SHP77 treated with DMSO at 0.1 percent for 48 hours (cell line): ENCODE measurements at places on chromosomes 16 and 17.

DNA sequence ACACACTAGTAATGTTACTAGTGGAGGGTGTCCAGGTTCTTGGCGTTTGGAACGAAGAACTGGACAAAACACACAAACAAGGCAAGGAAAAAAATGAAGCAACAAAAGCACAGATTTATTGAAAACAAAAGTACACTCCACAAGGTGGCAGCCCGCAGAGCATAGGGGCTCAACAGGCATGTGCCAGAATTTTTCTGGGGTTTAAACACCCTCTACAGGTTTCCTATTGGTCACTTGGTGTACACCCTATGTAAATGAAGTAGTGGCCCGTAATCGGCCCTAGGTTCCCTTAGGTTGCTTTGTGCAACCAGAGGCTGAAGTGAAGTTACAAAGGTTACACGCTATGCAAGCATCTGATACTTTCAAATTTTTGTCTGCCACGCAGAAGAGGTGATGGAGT, 8.1 kb downstream of the OR2C1 start:
- DNase-seq: no peak

GRCh38 chr17:376936-377863, 24.6 kb upstream of the RPH3AL start:
- peak; percentile 87 for DNase-seq

DNA sequence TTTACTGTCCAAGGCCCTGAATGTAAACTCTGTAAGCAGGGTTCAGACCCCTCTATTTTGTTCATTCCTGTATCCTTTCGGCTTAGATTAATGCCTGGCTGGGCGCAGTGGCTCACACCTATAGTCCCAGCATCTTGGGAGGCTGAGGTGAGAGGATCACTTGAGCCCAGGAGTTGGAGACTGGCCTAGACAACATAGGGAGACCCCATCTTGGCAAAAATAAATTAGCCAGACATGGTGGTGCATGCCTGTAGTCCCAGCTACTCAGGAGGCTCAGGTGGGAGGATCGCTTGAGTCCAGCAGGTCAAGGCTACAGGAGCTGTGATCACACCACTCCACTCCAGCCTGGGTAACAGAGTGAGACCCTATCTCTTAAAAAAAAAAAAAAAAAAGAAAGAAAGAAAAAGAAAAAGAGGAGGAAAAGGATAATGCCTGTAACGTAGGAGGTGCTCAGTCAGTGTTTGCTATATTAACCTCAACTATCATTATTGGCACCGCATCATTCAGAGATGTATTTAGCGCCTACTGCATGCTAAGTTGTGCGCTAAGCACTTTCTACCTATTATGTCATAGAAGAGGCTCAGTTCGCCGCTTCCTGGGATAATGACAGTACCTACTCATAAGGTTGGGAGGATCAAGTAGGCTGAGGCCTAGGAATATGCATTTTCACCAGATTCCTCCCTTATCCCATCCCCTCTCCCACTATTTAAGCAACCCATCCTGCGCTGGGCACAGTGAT, 5.0 kb downstream of the SOCS1 start:
- DNase-seq: no peak

- peak; percentile 16 for DNase-seq
Measured at GRCh38 chr17:57357392-57357784, 101.1 kb downstream of the MSI2 start.

- DNase-seq: no peak
Measured at GRCh38 chr17:73890831-73891405, 246.7 kb upstream of the SDK2 start.

DNA sequence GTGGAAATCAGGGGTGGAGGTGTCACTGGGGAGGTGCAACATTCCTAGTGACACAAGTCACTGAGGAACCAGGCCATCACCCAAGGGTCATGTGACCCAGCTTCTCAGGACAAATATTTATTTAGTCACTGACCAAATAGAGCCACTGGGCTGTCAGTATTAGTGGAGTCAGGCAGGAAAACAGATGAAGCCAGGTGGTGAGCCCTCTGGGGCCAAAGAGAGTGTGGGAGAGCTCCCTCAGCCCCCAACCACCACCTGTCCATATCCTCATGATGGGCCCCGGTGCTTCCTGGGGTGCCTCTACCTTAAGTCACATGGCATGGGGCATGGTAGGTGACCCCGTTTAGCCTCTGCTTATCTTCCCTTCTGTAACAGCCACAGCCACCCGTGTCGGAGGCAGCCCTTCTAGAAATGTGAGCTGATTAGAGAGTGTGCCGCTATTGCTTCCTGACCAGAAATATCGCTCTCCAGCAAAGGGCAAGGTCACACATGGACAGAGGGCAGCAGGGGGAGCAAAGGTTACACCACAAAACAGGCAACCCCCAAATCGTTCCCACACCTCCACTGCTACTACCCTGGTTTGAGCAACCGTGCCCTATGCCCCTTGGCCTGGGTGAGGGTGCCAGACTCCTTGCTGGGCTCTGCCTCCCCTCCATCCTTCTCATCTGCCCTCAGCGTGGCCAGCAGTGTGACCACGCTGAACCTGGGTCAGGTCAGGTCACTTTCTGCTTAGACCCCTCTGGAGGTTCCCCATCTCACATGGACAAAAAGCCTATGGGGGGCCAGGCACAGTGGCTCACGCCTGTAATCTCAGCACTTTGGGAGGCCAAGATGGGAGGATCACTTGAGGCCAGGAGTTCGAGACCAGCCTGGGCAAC, 8.6 kb upstream of the AKTIP start:
- peak; percentile 64 for DNase-seq

DNA sequence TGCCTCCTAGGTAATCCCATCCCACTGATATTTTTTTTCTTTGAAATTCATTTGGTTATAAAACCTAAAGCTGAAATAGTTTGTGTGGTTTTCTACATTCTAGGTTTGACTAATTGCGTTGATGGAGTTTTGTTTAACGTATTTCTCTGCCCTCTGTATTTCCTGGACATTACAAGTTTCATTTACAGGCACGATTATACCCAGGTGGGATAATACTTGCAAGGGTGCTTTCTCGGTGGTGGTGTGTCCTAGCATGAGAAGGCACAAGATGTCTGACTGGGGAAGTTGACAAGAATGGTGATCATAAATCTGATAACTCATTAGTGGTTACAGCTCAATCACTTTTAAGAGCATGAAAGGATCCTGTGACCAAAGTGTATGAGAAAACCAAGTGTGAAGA, 45.0 kb downstream of the DYNLRB2 start:
- no peak for DNase-seq

GRCh38 chr16:23784811-23785447, 30.1 kb downstream of the CHP2 start:
- DNase-seq: no peak

GRCh38 chr17:78129351-78130089, 965 bp upstream of the TMC6 start:
- DNase-seq: no peak

GRCh38 chr17:16513873-16514272, 21.9 kb upstream of the LRRC75A start:
- no peak for DNase-seq

- peak; percentile 89 for DNase-seq
Measured at GRCh38 chr17:8120520-8121406, 2.4 kb upstream of the ALOXE3 start.

DNA sequence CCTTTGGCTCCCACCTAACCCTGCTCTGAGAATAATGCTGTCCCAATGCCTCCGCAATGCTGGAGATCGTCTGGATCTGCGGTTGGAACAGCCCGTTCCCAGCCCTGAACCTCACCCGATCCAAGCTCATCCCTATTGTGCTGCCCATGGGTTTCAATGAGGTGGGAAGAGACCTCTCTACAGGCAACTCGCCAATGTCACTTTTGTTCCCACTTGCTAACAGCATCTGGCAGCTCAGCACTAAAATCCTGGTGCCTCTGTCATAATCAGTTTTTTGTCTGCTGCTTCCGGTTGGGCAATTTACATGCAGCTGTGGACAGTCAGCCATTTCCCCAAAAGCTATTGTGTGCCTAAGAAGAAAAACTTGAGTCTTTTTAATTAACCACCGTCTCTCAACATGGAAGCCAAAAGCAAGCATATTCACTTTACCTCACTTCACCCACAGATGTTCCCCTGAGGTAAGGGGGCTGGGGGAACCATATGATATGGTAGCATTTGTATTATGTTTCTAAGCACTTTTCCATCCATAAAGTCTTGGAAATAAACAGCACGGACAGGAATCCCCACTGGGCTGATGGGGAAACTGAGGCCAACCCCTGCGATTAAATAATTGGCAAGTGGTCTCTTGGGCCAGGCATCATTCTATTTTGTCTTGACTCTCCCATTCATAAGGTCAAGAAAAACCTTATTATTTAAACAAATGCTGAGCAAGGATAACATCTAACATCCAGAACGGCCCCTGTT, 159.2 kb upstream of the CDH5 start:
- no peak for DNase-seq

DNA sequence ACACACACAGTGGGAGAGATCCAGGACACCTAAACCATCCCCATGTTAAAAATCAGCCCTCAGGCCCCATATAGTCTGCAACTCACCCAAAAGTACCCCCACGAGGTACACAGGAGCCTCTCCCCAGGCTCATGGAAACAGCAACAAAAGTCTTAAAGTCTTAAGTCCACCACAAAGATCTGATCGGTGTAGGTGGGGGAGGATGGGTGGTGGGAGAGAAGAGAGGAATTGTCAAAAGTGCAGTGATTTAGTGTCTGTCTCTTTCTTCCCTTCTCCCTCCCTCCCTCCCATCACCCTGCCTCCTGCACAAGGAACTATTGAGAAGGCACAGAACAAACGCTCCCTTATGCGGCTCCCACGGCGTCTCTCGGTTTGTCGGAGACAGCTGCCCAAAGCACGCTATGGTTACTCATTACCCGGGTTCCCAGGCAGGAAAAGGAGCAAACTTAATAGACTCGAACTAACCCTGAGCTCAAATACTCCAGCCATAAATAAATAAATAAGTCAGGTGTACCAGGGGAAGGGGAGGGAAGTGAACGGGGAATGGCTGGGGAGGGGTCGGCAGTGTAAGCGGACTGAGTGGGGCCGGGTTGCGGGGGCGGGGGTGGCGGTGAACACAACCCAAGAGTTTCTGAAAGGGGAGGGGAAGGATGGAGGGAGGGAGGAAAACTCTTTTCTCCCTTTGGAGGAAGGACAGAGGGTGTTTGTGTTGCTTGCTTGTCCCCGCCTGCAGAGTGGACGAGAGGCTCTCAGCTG, 477.4 kb downstream of the SLC39A11 start:
- no peak for DNase-seq

DNA sequence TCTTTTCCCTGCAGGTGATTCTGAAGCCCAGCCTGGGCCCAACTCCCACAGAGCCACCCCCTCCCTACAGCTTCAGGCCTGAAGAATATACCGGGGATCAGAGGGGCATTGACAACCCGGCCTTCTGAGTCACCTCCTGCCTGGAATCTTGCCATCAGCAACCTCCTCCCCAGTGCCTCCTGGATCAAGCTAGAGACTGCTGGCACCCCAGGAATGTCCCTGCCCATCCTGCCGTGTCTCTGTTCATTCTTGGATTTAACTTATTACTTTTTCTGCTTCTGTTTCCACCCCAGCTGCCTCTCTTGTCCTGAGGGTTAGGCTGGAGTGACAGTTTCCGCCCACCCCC, 4.9 kb downstream of the TMEM92 start:
- no peak for DNase-seq

GRCh38 chr16:49835161-49835777, 20.6 kb downstream of the ZNF423 start:
- no peak for DNase-seq

DNA sequence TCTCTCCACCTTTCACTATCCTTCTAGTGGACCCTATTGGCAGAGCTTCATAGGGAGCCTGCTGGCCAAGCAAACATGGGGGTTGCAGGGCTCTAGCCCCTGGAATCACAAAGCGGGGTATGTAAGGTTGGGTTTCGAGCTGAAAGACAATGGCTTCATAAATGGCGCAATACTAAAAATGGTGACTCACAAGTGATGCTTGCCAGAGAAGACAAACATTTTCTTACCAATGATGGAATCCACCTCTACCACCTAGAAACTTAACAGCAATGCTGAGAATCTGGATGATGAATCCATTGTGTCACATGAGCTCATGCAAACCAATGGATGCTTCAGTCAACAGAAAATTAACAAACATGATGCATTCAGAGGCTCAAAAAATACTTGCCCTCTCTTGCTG, 375.3 kb upstream of the PSMD7 start:
- DNase-seq: no peak

DNA sequence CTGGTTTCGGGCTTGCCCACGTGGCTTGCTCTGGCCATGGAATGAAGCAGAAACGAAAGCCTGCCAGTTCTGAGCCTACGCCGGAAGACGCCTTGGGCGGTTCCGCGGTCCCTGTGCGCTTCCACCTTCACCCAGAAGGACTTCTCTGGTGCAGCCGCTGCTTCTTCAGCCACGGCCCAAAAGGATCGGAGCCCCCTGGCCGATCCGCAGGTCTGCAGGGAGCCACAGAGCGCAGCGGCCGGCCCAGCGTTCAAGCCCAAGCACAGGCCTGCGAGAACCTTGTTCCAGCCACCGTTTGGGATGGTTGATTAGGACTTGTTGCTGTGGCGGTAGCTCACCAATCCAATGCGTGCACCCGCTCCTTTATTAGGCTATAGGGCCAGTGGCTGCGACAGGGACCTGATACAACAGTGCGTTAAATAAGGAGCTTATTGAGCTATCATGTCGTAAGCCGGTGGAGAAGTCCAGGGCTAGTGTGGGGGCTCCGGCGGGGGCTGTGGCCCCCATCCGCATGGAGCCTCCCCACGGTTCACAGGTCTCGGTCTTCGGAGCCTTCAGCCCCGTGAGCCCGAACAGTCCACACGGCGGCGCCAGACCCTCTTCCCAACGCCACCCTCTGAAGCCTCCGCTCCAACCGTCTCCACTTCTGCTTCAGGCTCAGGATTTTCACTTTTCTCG, 10.2 kb upstream of the MPP2 start:
- DNase-seq: no peak

GRCh38 chr16:79847101-79847500, 246.6 kb upstream of the MAF start:
- DNase-seq: no peak

GRCh38 chr17:17474341-17474740, 2.5 kb upstream of the MED9 start:
- DNase-seq: no peak

- no peak for DNase-seq
Measured at GRCh38 chr17:78263063-78263735, 31.8 kb downstream of the TMEM235 start.

DNA sequence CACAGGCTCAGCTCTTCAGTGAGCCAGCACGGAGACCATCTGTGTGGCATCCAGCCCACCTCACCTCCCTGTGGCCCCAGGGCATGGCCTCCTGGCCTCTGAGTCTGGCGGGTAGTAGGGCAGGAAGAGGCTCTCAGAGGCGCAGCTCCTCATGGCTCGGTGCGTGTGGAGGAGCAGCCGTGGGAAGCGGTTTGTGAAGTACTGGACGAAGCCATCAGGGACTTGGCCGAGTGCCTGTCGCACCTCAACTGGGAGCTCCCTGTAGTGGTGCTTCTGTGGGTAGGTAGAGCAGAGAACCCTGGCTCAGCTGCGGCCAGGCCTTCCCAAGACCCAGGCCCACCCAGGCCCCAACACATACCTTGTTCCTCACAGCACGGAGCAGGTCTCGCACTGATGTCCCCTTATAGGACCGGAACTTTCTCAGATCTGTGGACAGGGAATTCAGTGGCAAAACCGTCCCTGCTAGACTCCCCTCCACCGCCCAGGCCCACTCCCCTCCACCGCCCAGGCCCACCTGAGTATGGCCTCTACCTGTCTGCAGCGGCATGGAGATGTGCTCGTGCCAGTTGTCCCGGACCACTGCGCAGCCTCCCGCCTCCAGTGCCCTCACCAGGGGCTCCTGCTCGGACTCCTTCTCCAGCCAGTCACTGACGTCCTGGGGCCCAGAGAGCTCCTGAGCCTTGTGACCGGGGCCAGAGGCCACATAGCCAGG, 12.2 kb downstream of the PLK1 start:
- no peak for DNase-seq
